ENCODE measurements at places on chromosomes 3 and 15.

- DNase-seq, result no peak
These were observed 77.2 kb downstream of the VGLL4 start for GRCh38 chr3:11566478-11566877.

DNA sequence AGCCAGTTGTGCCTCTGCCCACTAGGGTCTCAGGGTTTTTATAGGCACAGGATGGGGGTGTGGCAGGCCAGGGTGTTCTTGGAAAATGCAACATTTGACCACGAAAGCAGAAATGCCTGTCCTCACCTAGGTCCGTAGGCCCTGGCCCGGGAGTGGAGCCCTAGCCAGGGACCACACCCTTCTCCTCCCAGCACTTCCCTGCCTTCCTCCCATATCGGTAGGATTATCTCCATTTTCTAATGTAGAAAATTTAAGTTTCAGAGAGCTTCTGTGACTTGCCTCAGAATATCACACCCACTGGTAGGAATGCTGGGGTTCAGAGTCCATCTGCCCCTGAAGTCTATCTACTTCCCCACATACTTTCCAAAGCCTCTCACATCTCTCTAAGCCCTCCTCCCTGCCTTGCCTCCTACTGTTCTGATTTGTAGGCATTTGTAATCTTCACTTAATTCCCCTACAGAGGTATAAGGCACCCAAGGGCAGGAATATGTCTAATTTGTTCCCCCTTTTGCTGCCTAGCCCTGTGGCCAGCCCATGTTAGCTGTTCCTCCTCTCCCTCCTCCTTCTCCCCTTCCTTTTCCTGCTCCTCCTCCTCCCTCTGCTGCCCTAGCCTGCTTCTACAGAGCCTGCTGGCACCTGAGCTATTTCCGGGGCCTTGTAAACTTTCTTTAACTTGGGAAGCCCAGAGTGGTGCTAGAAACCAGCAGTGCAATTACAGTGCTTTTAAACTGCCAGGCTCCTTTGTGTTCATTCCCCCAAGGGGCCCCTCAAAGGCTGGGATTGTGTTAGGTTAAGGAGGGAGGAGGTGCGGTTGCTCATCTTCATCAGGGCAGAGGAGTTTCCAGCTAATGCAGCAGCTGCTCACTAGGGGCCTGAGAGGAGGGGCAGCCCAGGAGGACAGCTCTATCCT is 71.1 kb downstream of the MRPL46 start:
- DNase-seq, result no peak

DNA sequence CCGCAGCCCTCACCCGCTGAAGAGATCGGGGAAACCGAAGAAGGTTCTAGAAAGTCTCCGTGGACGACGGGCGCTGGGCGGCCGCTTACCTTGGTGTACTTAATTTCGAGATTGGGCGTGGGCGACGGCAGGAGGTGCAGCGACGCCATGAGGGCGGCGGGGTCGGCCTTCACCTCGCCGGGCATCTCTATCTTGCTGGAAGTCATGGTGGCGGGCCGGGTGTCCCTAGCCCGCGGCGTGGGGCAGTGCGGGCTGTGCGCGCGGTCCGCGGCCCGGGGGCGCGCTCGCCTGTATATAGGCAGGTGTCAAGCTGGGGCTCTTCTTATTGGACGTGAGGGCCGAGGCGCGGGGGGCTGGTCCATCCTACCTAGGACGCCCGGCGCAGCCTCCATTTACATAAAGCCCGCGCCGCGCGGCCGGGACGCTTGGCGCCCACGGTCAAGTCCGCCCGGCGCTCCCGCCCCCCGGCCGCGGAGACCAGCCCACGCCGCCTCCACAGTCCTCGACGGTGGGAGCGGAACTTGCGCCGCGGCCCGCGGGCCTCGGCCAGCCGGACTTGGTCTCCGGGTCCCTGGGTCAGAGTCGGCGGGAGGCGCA is at the start of gene ALDH1A2:
Gene ALDH1A2, minus strand, starts transcription at position 267 of the 597 bp plus-strand sequence. Its CDS starts 61 bp downstream, at position 206.
- DNase-seq, result no peak

DNA sequence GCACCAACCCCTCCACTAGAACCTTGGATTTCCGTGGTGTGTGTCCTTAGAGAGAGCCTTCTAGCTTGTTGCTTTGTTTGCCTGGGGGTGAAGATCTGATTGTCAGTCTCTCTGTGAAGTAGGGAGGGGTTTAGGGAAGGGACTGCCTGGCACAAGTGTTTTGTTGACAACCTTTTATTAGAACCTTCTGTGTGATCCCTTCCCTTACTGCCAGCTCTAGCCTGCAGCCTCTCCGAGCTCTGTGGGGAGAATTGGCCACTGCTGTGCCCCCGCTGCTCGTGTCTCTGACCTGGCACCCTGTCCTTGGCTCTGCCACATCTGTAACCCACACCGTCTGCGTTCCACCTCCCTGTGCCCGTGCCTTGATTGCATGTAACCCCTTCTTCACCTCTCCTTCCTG is 30.9 kb upstream of the PCSK6 start:
- no peak for DNase-seq

DNA sequence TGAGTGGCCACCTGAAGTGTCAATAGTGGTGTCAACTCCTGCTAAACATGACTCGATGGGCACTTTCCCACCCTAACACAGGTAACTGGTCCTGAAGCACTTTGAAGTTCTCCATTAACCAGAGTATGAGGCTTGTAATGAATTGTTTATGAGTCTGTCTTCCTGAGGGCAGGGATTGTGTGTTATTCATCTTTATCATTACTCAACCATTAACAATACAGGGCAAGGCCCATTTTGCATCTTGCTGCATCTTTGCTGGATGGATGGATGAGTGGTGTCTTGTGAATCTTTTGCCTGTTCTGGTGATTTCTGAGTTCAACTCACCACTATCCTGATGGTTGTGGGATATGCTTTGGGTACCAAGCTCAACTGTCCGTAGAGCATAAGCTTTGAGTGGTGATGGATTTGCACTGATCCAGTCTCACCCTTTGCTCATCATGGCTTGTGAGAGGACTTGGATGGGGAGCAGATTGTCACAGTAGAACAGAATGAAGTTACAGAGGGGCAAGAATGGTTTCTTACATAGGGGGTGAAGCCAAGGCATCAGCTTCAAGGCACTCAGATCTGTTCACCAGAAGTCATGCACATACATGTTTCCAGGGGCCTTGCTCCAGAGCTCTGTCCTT is 22.3 kb upstream of the EPB42 start:
- DNase-seq, result no peak

DNA sequence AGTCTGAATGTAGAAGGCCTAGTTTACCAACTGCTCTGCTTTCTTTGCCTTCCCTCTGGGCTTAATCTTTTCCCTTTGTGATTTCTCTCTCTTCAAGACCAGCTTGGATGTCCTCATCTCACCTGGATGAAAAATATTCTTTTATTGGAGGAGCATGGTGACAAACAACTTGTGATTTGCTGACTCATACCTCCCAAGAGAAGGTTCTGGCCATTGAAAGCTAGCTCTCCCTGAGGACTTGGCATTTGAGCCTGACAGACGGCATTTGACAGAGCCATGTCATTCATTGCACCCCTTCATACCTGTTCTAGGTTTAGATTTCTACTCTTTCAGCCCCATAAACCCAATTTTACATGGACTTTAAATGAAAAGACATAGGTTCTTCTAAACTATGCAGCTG is 33.3 kb downstream of the ATG7 start:
- no peak for DNase-seq

GRCh38 chr15:96495386-96495785 is 164.9 kb downstream of the NR2F2 start:
- DNase-seq, result no peak

DNA sequence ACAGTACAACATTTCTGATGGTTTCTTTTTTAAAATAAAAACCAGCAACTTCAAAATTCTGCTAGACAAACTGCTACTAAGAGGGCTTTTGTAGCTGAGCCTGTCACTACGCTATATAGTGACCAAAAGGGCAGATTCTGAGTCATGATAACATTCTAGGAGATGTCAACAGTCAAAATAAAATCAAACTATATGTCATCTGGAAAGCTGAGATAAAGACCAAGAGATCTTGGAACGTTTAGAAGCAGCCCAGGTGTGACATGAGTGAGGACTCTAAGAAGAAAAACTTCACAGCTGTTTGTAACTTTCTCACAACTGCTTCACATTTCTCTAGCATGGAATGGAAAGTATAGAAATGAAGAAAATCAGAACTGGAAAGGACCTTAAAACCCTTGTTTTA is 84.6 kb downstream of the FILIP1L start:
- no peak for DNase-seq

DNA sequence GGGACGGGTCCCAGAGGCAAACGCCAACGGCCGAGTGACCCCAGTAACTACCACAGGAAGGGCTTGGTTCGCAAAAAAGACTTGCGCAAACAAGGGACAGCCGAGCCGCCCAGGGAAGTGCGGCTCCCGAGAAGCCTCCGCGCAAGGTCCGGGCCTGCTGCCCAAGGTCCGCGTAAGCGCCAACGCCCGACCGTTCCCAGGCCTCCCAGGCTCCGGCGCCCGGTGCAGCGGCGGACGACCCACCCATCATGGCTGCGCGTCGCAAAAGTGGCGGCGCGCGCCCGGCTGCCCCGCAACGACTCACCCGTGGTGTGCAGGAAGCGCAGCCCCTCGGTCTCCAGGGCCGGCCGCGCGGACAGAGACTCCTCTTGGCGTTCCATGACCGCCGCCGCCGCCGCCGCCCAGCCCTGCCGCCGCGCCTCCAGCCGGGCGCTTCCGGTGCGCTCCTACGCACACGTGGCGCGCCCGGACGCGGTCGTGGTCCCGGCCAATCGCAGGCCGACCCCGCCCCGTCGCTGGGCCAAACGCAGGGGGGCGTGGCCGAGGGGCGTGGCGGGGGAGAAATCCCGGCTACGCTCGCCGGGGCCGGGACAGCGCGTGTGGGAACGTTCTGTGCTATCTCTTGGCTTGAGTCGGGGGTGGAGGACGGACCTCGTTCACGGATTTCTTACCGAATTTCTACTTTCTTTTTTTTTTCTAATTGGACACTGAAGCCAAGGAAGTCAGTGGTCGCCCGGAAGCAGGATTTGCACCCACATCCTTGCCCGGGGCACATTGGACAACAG is at the start of gene SELENOS:
Gene SELENOS, minus strand, starts transcription at position 448 of the 785 bp plus-strand sequence. Its CDS starts 68 bp downstream, at position 380.
- DNase-seq, result peak; percentile 29

DNA sequence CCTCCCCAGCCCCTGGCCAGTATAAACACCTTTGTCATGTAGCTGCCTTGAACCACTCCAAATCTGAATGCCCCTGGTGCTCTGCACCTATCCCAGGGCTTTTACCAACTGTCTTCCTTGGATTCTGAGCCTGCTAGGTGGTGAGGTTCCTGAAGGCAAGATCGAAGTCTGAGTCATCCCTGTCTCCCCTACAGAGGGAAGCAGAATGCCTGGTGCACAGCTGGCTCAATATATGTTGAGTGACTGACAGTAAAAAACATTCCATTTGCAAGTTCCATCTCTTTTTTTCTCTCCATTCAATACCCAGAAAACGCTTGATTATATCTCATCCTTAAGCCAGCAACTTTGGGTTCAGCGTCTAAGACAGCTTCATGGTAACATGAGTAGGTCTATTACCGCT is 24.7 kb downstream of the SLC24A1 start:
- no peak for DNase-seq

GRCh38 chr15:70327328-70327855 is 229.7 kb upstream of the TLE3 start:
- no peak for DNase-seq

GRCh38 chr3:37223576-37223975 is 49.2 kb upstream of the LRRFIP2 start:
- no peak for DNase-seq

DNA sequence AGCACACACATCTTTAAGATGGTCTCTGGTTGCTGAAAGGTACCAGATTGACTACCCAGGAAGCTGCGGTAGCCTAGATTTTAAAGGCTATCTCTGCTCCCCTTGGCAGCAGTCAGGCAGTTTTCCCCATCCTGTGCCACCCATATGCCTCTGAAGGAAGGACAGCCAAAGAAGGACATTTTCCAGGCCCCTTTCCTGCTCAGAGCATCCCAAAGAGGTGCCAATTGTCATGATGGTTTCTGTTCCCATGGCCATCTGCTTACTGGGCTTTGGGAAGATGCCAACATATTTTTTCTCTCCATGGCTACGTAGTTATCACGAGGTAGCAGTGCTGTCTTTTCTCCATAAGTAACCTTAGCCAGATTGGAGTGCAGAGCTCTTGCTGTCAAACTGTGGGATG is 39.7 kb downstream of the UNC13C start:
- no peak for DNase-seq

- DNase-seq, result no peak
These were observed 470.8 kb upstream of the ROBO1 start for GRCh38 chr3:80238606-80239005.

- no peak for DNase-seq
These were observed 212.5 kb downstream of the OSBPL10 start for GRCh38 chr3:31768479-31769125.

GRCh38 chr3:67384760-67385397 is 269.5 kb downstream of the SUCLG2 start:
- DNase-seq, result no peak

- no peak for DNase-seq
These were observed 136.5 kb upstream of the TBL1XR1 start for GRCh38 chr3:177333533-177334520.

DNA sequence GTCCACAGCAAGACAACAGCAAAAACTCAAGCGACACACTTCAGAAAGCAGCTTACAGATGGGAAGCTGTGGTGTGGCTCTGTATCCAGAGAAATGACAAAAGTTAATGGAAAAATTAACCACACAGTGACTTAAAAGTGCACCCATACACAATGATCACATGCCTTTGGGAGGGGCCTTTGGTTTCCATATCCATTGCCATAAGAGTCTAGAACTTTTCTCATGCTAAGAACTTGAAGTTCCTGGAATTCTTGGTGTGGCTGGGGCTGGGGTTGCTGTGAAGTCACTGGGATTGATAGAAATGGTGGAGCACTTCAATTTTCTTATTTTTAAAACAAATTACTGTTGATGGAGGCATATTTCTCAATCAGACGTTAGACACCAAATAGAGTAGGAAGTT is 108.6 kb upstream of the FEZF2 start:
- no peak for DNase-seq

DNA sequence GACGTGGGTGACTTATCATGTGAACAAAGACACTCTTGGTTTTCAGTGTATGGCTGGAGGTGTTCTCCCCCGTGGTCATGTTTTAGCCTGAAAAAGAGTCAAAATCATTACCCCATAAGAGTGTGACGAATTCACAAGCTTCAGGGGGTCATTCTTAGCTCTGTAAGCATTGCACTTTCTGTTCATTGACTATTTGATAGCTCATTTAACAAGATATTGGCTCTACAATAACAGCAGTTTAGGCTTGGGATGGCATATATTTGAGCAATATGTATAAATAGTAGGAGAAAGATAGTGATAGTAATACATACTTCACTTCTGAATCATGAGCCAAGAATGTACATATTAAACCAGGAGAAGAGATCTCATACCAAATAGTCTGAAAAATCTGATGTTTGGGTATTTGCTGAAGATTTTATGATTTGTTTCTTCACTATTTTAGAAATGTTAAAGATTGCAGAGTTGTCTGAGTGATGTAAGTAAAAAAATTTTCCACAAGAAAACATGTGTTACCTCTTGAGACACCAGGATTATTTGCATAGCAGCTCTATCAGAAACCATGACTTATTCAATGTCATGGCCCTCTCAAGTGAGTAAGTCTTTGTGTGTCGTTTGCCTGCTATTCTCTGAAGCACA is 996.0 kb downstream of the OTOL1 start:
- no peak for DNase-seq

GRCh38 chr3:161558236-161558635 is 61.6 kb downstream of the OTOL1 start:
- DNase-seq, result no peak
